ENCODE measurements at places on chromosomes 4 and X.

DNA sequence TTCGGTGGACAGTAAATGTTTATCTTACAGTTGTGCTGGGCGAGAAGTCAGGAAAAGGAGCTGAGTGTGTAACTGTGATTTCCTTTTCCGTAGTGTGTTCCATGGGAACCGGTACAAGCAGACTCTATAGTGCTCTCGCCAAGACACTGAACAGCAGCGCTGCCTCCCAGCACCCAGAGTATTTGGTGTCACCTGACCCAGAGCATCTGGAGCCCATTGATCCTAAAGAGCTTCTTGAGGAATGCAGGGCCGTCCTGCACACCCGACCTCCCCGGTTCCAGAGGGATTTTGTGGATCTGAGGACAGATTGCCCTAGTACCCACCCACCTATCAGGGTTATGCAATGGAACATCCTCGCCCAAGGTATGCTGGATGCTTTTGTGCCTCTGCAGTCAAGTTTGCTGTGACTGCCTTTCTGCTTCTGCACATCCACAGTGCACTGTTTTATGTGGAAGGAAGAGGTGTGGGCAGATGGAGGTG lies 27.4 kb downstream of the NOCT start:
- DNase-seq, result no peak

GRCh38 chr4:114752391-114753165 lies 154.0 kb downstream of the UGT8 start:
- no peak for DNase-seq

DNA sequence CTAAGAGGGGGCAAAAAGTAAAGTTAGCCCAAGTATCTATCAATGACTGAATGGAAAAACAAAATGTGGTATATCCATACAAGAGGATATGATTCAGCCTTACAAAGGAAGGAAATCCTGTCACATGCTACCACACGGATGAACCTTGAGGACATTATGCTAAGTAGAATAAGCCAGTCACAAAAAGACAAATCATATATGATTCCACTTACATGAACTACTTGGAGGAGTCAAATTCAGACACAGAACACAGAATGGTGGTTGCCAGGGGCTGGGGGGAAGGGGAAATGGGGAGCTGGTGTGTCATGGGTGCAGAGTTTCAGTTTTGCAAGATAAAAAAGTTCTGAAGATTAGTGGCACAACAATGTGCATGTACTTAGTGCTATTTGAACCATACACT lies 101.8 kb downstream of the SH3KBP1 start:
- DNase-seq, result no peak

DNA sequence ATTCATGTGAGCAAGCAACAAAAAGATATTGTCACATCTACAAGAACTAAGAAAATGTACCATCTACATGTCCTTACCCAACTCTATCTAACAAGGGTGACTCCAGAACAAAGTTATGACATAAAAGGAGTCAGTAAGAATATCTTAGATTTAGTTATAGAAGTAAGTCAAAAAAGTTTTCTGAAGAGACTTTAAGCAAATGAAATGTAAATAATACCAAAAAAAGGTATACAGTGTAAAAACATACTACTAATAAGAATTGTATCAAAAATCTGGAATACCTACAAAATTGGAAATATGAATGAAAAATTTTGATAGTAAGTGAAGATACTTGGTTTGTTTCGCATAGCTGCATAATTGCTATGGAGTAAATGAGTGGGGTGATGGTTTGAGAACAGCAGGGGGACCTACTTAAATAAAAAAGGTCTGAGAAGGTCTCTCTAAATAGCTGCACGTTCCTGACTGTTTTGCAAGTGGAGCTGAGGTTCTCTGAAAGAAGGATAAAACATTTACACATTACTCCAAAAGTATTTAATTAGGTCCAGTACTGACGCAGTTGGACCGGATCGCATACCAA lies 51.0 kb upstream of the ENPP6 start:
- no peak for DNase-seq

DNA sequence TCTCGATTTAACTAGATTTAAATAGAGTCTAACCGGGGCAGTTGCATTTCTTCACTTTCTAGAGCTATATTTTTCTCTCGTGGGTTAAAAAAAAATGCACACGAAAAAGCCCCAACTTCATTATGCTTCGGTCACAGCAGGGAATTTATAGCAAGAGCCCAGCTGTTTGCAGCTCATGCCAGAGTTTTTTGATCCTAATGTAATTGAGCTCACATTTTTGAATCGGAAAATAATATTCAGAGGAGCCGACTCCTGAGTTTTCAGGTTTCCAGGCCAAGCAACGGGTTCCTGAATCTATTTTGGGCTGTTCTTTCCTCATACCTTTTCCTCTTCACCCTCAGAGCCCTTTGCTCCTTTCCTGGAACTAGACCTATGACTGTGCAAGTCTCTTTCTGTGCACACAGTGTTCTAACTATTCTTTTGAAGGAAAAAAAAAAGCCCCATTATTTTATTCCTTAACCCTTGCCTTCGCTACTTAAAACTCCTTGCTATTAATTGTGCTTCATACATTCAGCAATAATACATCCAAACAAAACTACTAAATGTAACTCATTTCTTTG lies 27.5 kb upstream of the ESX1 start:
- DNase-seq, result no peak

DNA sequence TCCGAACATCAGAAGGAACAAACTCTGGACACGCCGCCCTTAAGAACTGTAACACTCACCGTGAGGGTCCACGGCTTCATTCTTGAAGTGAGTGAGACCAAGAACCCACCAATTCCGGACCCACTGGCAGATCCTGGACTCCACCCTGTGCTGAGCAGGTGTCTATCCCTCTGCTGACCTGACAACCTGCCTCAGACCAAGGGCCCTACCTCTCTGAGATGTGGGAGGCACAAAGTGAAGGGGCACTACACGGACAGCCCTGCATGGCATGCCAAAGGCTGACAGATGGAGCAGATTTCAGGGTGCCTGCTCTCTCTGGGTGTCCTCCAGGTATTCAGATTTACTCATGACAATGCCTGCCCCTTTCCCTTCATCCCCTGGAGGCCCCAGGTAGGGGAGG lies 14.0 kb upstream of the HSFX1 start:
- no peak for DNase-seq

DNA sequence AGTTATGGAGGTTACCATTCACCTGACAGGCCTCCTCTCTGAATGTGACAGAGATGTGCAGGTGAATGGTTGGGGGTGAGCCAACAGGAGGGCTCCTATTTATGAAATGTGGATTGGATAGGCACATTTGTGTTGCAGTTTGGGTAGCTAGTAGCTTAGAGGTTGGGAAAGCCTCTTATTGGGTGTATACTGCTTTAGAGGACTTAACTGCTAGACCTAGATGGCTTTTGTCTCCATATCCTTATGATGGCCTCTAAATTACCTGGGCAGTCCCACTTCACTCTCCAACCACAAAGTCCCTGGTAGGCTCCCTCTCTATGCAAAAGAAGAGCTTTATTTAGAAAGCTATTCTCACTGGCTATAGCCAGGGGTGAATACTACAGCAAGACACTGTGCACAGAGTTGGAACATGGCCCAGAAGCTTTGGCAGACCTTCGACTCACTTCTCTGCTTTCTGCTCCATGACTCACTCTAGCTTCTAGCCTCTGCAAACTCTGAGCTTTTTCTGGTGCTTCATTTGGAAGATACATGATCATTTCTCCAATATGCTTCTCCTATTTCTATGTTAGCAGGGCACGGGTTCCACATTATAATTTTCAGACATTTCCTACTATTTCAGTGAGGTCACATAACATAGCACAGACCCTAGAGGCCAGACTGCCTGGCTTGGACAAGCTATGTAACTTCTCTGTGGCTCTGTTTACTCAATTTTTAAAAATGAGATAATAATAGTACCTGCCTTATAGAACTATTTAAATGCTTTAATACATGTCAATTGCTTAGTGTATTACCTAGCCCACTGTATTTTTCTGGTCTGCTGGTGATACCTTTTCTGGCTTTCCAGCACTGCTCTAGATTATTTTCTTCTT lies 6.0 kb upstream of the VGLL1 start:
- peak; percentile 44 for DNase-seq

DNA sequence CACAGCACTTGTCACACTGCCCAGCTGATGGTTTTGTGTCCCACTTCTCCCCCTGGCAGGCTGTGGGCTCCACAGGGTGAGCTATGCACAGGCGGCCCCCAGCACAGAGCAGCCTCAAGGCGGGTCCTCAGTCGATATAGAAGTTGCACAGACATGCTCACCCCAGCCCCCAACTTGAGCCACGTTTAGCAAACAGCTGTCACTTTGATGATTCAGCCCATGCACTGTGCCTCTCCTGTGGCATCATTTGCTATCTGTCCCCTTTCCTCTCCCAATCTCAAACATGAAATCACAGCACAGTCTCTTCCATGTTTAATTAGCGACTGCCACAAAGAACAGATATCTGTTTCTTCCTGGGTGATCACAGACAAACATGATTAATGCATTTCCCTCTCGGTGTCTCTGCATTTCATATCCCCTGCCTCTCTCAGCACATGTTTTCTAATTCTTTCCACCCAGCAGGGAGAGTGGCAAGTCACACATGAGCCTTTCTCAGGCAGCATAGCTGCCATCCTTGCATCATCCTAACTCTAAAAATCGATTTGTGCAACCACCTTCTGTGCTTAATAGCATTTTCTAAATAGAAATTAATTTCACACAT lies 204.9 kb downstream of the EVC2 start:
- no peak for DNase-seq

DNA sequence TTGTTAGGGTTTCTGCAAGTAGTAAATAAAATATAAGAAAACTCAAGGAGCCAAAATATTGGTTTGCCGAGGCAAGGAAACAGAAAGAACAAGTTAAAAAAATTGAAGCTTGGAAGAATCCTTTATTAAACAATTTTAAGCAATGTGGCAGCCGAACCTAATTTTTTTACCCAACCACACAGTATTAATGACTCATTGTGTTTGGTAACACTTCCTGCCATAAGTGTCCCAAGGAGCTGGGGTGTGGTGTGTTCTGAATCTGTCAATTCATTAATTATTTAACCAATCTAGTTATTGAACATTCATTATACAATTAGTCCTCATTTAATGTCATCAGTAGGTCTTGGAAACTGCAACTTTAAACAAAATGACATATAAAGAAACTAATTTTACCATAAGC lies 19.3 kb upstream of the CPE start:
- DNase-seq, result no peak

- DNase-seq, result no peak
These were observed 11.6 kb upstream of the MAD2L1 start for GRCh38 chr4:120078216-120078615.

DNA sequence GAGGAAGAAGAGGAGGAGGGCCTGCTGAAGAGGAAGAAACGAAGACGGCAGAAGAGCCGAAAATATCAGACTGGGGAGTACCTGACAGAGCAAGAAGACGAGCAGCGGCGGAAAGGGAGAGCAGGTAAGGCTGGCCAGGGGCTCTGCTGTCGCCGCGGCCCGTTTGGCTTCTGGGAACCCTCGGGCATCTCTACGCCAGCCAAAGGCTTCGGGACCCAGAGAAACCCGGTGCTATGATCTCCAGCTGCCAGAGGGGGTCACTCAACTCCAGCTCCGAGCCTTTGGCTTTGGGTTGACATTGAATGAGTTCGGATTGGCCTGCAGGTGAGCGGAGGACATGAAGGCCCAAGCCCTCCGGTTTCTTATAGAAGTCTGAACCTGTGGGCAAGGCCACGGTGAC lies 42.8 kb downstream of the BCORL1 start:
- no peak for DNase-seq

DNA sequence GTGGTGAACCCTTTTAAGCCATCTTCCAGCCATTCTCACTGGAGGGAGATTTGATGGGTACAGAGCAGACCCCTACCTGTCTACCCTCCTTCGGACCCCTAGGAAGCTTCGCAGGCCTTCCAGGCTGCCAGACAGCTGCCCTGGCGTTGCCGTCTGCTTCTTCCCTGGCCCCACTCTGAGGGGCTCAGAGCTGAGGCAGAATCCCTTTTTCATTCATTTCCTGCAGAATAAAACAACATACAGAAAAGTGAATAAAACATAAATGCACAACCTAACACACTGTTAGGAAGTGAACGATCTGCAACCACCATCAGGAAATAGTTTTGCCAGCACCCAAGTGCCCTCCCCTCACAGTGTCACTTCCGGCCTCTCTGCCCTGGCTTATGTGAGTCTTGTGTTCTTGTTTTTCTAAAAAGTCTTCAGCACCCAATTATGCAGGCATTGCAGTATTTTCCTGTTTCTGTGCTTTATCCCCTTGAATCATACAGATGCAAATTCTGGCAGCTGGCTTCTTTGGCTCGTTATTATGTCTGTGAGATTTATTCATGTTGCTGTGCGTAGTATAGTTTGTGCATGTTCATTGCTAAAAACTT lies 5.6 kb upstream of the ADD1 start:
- no peak for DNase-seq

GRCh38 chr4:110487873-110488272 lies 11.9 kb downstream of the ENPEP start:
- DNase-seq, result no peak

DNA sequence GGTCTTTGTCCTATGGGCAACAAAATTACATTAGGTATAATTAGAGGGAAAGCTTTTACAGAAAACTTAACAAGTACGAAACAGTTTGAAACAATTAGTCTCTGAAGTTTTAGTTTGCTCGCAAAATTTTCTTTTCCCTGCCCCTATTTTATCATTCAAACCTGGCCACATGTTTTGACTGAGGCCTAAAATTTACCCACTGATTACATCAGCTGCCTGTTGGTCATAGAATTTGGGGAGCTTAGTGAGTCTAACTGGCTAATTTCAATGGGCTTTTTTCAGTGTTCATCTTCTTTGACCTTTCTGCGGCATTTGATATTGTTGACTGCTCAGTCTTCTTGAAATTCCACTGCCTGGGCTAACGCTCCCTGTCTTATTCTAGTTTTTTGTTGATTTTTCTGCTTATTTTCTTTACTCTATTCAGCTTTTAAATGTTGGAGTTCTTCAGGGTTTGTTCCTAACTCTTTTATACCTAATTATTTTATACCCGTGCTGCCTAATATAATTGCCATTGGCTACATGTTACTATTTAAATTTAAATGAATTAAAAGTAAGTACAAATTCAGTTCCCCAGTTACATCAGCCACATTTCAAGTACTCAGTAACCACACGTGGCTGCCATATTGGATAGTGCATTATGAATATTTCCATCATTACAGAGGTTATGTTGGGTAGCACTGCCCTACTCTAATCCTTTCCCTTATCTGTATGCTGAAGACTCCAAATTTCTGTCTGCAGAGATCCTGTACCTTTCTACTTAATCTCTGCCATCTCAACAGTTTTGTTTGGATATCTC lies 87.5 kb downstream of the SNX25 start:
- DNase-seq, result no peak

- DNase-seq, result peak; percentile 26
These were observed 105.6 kb downstream of the NEUROG2 start for GRCh38 chr4:112410364-112410763.

GRCh38 chrX:39331082-39331704 lies 529.9 kb downstream of the MID1IP1 start:
- no peak for DNase-seq

GRCh38 chrX:22063284-22063683 lies 31.2 kb downstream of the PHEX start:
- no peak for DNase-seq
